ENCODE measurements at places on chromosomes 2 and 18.

DNA sequence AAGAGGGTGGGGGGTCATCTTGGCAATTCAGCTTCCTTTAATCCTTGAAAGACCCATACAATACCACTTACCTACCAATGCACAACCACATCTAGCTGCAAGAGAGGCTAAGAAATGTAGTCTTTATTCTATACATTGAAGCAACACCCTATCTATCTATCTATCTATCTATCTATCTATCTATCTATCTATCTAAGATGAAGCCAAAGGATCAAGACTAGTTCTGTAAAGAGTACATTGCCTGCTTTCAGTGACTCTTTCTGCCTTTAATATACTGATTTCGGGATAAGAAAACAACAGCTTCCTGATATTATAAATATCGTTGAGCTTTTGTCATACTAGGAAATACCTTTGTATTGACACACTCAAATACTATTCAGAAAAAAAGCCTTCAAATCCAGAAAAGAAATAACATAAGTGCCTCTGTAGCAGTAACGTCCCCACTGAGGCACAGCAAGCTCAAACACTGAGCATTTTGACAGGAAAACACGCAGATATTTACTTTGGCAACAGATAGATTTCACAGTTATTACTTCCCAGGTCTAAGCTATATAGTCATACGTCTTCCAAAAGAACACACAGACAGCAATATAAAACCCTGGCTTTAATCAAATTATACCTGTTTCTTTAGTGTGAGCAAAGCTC lies 139.4 kb upstream of the SERTAD2 start:
- no peak for DNase-seq

DNA sequence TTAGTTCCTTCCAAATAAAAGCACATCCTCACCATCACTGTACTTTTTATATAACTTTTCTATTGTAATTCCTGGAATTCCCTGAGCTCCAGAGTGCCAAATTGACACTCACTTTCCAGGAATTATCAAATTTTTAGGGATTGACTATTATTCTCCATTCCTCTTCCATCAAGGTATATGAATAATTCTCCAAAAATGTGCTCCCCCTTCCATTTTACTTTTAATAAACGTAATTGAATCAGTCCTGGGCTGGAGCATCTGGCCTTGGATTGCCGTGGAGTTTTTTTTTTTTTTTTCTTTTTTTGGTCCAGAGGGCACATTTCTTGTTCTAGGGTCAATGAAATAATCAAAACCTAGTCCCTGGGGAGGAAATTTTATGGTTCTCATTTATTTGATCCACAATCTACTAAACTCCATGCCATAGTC lies 304.3 kb downstream of the CDCA7 start:
- no peak for DNase-seq

- DNase-seq: no peak
Measured at GRCh38 chr2:242075696-242076095, 206.2 kb downstream of the RTP5 start.

DNA sequence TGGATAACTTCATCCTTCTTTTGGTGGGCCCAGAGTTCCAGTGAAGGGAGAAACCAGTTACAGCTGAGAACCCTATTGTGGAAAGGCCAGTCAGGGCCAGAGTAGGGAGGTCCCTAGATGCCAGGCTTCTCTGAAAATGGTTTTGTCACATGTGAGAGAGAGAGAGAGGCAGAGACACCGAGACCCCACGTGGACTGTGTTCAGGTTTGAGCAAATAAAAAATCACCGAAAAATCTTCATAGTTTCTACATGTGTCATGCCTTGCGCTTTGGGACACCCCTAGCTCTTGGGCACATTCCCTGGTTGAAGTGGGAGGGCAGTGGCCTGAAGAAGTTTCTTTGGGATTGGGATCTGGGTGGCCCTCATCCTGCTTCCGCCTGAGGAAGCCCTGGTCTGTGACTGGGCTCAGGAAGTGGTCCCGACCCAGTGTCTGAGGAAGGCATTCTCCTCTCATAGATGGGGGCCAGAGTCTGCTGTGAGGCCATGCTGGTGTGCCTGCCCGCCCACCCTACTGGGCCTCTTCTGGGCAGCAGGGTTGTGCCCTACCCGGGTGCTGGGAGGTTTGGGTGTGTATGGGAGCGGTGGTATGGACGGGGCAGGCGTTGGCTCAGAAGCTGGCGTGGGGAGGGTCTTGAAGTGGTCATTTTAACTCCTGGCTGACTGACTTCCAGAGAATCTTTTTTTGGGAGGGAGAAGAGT lies 16.1 kb downstream of the NCK2 start:
- DNase-seq: no peak

- DNase-seq: no peak
Measured at GRCh38 chr2:29691391-29691950, 229.9 kb downstream of the ALK start.

GRCh38 chr2:44102790-44103562 lies 65.7 kb upstream of the PPM1B start:
- no peak for DNase-seq

DNA sequence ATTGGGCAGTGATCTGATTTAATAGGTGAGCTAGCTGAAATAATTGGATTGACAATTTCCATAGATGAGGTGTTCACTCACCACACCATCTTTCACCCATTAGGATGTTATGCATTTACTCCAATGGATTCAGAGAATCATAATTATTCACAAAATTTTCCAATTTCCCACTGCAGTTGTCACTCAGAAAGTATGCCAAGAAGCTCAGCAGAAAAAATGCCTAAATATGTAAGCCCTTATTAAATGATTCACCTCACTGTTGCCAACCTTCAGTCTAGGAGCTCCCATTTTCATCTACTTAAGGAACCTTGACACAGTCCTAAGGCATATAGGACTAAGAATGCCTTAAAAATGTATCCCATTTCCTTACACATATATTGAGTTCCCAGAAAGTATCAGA lies 94.3 kb downstream of the MBD2 start:
- DNase-seq: no peak

DNA sequence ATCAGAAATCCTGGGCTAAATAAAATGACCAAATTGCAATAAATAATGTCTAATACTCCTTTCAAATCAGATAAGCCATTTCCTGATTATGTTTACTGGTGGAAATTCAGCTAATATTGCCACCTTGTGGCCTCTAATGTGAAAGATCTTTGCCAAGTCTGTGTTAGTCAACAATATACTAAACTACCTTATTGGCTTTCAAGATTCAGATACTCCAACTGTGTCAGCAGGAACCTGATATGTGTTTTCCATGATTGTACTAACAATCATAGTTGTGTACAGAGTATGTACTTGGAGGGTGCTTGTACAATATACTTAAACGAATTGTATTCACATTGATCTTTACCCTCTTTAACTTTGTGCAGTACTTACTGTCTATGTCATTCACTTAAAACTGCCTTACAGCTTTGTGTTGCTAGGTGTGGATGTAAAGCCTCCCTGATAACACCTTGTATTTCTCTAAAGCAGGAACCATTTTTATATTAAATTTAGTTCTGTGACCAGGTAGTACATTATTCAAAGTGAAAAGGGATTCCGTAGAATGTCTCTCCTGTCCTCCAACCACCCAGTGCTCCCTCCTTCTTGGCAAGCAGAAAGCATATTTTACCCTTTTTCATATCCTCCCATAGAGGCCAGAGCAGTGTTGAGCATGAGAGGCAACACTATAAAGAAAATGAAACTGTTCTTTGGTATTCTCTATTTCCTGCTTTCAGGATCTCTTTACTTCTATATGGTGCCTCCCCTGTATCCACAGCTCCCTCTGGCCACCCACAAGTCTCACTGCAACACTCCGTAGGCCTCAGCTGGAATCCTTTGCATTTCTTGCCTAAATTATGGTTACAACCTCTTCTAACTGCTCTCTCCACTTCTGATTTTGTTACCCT lies 75.2 kb upstream of the C2orf15 start:
- peak; percentile 60 for DNase-seq

Measured in A549 (cell line).